ENCODE measurements at places on chromosomes 7 and 10.

- DNase-seq = no peak
Observed at GRCh38 chr10:25557136-25557535, 376.9 kb upstream of the MYO3A start.

DNA sequence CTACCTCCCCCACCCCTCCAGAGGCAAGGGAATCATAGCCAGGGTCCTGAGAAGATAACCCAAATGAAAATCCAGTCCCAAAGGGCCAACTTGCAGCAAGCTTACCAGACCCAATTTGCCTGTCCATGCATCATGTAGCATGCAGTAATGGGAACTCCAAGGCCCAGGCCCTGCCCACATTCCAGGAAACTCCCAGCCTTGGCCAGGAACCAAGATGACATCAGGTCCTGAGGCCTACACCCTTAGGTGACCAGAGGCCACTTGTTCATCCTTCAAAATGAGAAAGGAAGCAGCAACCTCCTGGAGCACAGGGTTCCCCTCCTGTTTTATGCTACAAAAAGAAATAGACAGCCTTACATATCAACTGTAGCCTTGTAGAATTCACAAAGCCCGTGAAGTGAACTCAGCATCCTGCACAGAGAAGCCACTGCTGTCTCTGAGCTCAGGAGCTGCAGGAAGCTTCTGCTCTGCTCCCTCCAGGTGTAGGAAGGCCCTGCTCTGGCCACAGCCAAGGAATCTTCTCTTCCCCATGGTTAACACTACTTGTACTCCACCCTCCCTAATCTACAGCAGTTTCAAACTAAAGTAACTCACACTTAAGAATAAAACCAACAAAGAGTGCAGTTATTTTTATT, 30.3 kb upstream of the GRB10 start:
- no peak for DNase-seq

DNA sequence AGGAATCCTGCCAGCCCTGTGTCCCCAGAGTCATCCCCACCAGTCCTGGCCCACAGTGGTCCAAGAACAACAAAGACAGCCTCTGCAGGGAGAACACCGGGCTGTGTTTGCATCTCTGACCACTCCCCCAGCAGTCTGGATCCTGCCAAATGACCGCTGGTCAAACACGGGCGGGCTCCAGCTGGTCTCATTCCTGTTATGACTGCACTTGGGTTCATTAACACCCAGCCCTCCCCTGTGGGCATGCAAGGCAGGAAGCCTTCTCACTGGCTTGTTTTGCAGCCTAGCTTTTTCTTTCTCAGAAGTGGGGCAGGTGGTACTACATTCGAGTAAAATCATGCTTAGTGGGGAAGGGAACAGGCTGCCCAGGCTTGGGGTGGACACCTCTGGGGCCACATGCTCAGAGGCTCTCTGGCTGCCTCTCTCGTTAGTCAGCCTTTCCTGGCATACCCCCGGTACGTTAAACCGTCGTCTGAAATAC, 190.0 kb downstream of the PLXNA4 start:
- DNase-seq = no peak

- no peak for DNase-seq
Observed at GRCh38 chr7:71408271-71408670, 276.3 kb downstream of the GALNT17 start.

DNA sequence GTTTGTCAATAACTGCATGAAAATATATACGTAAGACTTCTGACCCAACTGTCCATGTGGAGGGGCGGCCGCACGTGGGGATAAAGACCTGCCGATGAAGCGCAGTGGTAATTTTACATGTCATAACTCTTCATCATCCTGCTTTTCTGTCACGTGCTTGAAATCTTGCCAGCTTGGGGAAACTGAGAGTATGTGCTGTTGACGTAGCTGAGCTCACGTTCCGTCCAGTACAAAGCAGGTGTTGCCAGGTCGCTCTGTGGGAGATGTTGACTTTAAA, 105.1 kb downstream of the INPP5A start:
- DNase-seq = no peak

- DNase-seq = no peak
Observed at GRCh38 chr10:121583258-121583657, 15.0 kb downstream of the FGFR2 start.

- DNase-seq = no peak
Observed at GRCh38 chr7:132738254-132738653, 162.0 kb upstream of the PLXNA4 start.

DNA sequence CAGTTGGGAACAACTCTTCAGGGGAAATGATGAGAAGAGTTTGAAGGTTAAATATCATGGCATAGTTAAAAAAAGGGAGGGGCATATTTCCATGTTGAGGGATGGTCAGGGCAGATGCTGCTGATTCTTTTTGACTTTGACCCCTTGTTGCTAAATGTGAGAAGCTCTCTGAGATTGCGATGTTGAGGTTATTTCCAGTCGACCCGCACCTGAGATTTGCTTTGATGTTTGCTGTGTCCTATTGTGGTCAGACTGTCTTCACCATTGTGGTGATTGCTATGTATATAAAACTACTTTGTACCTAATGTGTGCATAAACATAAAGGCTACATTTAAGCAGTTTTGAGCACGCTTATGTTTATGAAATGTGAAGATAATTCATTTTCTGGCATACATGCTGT, 90.9 kb downstream of the BBS9 start:
- no peak for DNase-seq

DNA sequence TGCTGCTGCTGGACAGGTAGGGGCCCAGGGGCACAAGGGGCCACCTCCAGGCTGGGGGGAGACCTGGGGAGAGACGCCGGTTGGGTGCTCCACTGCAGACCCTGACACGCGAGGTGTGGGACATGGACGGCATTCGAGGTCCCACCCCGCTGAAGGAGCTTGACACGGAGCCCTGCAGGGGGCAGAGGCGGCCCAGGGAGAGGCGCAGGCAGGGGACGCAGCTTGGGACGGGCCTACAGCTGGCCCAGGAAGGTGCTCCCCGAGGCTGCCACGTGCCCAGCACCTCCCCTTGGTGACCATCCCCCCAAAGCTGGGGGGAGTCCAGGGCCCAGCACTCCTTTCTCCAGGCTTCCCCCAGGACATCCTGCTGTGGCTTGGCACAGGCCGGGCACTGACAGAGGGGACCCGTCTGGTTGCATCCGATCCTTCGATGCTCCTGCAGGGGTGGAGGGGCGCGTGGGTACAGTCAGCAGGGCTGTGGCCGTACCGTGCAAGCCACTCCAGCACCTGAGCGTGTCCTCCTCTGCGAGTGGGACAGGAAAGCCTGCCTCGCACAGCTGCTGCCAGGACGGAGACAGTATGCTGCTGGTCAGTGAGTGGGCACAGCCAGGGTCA, 174.4 kb downstream of the ELFN1 start:
- no peak for DNase-seq

GRCh38 chr10:109027534-109028185, 895.7 kb downstream of the XPNPEP1 start:
- DNase-seq = no peak

DNA sequence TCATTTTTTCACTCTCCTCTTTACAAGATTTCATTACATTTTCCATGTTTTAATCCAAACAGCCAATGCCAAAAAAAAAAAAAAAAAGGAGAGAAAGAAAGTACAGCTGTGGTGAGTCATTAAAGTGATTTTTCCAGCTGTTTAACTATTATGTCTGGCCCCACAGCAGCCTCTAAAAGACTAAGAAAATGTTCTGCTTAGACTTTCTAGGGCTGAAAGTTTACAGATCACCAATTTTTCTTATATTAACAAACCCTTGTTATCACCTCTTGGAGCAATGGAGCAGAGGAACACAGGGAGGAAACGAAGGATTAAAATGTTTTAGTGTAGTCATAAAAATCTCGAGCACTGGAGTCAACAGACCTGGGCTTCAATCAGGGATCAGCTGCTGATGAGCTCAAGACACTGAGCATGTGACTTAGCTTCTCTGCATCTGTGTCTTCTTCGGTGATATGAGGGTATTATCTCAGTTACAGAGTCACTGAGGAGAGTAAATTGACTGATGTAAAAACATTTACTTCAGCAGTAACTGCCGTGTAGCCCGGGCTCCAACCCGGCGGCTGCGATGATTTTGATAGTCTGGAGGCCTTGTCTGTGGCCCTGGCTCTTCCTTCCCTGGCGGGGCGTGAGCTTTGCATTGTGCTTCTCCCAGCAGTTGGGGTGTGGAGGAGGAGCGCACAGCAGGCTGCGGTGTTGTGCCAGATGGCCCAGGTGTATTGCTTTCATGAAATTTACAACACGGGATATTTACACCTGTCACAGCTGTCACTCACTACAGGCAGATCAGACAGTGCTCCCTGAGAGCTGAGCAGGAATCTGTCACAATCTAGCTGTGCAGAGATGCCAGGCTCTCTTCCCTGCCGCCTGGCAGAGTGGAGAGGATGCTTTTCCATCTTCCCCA, 298.3 kb upstream of the FZD8 start:
- DNase-seq = no peak

All from activated CD8-positive, alpha-beta memory T cell treated with anti-CD3 and anti-CD28 coated beads for 4 hours (primary cell).